ENCODE measurements at places on chromosomes 3 and 15.

GRCh38 chr15:70833861-70834765 lies 19.8 kb downstream of the LARP6 start:
- no peak for DNase-seq

DNA sequence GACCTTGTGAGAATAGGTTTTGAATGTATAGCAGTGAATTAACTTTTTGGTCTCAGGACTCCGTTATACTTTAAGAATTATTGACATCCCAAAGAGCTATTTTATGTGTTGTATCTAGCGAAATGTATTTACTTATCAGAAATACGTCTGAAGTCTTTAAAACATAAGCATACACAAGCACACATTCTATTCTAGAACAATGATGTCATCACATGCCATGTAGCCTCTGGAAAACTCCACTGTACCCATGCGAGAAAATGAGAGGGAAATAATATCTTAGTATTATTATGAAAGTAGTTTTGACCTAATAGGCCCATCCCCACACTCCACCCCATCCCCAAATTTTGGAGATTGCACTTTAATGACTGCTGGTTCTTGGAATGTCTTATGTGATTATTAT lies 1.5 kb downstream of the POLR2M start:
- DNase-seq = no peak

GRCh38 chr3:32757618-32758374 lies 60.0 kb upstream of the TRIM71 start:
- no peak for DNase-seq

- DNase-seq = peak; percentile 9
These were observed 425.8 kb downstream of the ERC2 start for GRCh38 chr3:56042326-56042951.

DNA sequence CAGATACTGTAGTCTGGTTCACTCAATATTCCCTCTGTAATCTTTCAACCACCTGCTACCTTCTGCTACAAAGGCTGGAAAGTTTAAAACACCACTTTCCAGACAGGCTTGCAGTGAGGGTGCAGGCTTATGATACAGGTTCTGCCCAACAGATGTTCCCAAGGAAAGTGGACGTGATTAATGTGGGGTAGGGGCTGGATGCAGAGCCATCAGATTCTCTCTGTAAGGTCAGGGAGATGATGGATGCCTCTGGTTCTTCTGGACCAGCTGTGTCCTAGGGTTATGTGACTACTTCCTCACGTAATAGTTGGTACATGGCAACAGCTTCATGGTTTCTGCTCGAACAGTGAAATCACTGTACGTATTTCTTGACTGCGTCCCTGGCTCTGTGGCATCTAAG lies 11.1 kb downstream of the GPR176 start:
- no peak for DNase-seq

DNA sequence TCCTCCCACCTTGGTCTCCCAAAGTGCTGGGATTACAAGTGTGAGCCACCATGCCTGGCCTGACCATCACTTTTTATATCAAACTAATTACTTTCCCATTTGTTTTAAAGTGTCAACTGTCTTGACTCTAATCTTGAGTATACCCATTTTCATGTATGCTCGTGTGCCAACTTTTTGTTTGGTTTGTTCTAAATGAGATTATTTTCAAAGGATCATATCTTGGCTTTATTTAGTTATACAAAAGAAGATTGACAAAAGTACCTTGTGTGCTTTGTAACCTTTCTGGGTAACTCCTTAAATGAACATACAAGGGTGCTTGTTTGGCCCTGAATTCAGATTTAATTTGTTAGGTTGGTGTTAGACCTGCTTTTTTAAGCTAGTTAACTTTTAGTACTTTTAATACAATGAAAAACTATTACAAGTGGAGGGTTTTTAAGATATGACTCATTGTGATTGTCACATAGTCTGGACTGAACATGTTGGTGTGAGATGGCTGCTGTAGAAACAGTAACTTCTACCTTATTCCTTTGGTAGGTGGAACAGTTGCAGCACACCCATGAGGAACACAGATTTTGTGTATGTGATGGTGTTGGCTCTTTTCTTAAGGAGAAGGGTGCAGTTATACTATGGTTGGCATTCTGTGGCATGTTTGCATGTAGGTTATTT lies 10.7 kb downstream of the KIF23 start:
- no peak for DNase-seq

- no peak for DNase-seq
These were observed 1.4 kb upstream of the TMEM87A start for GRCh38 chr15:42274702-42274989.

DNA sequence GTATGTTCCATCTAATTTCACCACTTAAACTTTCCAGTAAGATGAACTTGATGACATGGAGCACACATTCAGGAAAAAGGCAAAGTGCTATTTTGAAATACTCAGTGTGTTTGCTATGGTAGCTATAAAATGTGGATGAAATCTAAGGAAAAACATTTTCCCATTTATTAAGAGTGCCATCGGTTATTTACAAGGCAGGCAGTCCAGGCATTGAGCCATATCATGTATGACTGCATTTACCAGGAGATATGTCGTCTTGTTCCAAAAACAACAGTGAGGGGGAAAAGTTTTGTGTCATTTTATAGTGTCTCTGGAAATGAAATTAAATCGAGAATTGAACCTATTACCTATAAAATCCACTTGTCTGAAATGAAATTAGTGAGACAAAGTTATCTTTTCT lies 13.7 kb downstream of the ANXA2 start:
- DNase-seq = no peak
